ENCODE measurements at places on chromosomes 5 and 9. TPM values are rescaled to one million over a fixed set of nuclear protein-coding genes. Genes with fewer than 3 reads are reported as not detected.
A peak's percentile ranks its signal among the peaks of the same experiment; 100 is the strongest.

DNA sequence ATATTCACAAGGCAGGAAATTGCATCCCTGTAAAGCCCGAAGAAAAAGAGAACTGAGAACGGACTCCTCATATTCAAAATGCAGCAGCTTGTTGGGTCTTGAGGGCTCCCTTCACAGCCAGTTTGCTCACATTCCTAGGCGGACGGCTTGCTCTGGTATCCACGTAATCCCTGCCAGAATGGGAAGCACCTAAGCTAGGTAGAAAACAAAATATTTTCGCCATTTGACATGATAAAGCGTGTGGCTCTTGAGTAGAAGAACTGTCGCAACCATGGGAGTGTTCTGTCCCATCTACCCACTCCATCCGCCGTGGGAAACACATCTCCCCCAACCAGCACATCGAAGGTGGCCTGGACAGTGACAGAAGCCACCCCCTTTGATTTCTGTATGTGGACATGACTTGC is 183.1 kb downstream of the GAS1 start:
- peak; percentile 25 for ATAC-seq

PTGDS gene
- 48.0 TPM for total RNA-seq

TMEM215 gene
- 0.12 TPM for total RNA-seq

GRCh38 chr9:94649100-94649819 is 9.9 kb upstream of the FBP1 start:
- ATAC-seq = peak; percentile 52

DNA sequence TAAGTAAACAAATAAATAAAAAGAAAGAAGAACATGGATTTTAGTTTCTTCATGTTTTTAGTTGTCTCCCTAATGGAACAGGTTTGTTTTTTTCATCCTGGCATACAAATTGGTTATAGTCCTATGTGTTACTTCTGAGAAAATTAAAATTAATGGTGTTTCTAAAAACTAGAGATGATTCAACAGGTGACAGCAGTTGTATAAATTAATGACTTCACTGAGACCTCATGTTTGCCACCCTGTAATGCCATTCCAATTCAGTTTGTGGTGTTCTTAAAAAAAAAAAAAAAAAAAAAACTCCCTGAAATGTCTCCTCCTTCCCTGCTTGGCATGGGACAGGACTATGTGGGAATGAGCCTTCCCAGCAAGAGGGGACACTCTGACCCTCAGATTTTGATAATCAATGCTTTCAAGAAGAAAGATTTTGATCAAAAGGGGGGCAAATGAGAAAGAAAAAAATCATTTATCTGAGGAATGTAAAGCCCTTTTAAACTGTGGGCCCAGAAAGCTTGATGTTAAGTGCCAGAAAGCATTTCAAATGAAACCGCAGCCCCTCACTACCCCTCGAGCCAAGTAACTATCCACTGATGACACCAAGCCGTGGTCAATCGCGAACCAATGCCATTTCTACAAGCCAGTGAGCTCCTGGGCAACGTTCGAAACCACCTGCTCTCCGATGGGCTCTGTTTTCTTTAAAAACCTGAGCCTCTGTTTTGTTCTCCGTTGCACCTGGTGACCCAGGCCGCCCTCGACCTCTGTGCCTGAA is 941 bp downstream of the EXD3 start:
- ATAC-seq = no peak

GRCh38 chr9:134063088-134063570 is 4.7 kb downstream of the BRD3 start:
- ATAC-seq = no peak

SLC36A2 gene
- total RNA-seq = not detected

DNA sequence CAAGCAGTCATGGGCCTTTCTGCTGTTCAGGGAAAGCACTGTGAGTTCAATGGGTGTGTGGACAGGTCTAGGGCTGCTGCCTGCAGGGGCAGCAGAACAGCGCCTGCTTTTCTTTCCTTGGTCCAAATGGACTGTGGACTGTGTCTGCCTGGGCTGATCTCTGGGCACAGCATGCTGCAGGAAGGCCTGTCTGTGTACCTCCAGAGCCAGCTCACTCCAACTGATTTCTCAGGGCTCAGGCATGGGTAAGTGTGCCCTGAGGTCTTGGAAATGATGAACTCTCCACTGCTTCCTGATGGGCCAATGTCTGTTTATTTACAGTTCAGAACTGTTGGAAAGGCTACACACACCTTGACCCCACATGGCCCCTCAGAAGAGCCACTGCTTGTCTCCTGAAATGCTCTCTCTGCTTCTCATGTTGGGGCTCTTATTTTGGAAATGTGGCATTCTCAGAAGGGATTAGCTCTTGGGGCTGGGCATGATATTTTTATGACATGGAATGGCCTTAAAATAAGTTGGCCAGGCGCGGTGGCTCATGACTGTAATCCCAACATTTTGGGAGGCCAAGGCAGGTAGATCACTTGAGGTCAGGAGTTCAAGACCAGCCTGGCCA is 27.0 kb downstream of the SLC22A4 start:
- ATAC-seq = no peak

DNA sequence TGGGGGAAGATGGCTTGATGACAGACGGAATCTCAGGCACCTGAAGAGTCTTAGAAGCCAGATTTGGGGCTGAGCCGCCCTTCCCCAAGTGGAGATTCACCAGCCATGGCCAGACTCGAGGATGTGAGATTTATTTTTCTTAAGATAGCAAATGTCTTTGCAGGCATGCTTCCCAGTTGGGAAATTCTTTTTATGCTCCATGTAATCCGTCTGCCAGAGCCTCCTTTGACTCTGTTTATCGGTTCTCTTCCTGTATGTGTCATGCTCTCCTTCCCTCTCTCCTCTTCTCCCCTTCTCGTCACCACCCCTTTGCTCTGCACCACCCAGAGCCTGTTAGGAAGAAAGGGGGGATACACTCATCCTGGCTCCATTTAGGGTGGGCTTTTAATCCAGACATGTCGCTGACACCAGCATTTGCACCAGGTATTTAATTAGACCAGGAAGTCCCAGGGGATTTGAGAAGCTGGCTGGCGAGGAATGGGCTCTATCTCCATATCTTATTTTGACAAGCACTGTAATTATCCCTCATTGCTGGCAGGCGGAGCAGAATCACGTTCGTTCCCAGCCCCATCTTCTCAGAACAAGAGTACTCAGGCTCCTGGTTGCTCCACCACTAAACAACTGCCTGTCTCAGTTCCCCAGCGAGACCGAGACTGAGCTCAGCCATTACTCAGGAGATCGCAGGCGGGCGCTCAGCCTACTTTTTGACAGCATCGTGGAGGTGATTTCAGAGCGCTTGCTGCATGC is 50.9 kb downstream of the KCNIP1 start:
- peak; percentile 78 for ATAC-seq

DNA sequence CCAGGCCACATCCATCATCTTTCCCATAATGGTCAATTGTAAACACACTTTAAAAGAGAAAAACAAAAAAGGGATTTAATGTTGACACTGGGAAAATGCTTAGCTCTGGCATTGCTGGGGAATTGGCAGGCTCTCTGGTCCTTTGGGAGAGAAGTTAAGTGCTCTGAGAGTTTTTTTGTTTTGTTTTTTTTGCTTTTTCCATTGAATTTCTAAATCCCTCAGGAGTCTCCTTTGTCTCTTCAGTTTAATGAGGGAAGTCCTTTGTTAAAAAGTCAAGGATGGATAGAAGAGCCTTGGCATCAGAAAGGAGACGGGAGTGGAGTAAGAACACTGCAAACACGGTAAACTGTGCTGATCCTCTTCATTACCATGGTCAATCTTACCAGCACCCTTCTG is 7.1 kb upstream of the HAND1 start:
- no peak for ATAC-seq

REEP2 gene
- 20.5 TPM for total RNA-seq

GPR151 gene
- not detected for total RNA-seq

GRCh38 chr5:14750712-14751111 is 86.2 kb downstream of the OTULIN start:
- no peak for ATAC-seq

DNA sequence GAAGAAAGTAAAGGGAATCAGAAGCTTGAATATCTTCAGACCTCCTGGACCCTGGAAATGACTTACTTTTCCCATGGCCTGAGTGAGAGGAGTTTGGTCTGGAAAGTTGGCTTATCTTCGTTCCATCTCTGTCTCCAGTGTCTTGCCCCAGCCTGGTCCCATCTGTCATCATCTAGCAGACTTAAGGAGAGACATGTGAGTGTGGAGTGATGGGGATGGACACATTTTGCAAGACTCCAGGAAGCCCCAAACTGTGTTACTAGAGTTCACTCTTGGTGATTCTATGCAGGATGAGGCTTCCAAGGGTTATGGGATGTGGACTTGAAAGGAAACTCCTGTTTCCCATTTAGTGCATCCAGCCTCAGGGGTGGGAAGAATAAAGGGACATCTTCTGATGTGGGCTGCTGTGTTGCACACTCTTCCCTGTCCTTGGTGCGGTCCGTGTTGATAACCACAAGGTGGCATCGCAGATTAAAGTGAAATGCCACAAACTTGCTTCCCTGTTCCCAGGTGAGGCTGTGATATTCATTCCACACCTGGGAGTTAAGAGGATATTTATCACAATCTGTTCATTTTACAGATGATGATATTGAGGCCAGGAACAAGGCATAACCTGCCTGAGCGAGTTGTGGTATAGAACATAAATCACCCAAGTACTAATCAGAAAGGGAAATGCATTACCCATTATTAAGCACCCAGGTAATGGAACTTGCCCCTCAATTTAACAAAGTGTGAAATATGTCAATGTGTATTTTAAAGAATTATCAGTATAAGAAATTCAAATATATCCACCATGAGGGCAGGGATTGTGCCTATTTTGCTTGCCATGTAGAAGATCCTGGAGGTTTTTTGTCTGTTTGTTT is 269.9 kb upstream of the PAPPA start:
- ATAC-seq = no peak

- ATAC-seq = no peak
These were observed 6.6 kb downstream of the FBXW11 start for GRCh38 chr5:171999877-172000276.

ASS1 gene
- 94.9 TPM for total RNA-seq

ERAP2 gene
- total RNA-seq = 12.0 TPM

GRCh38 chr5:124212934-124213333 is 533.5 kb downstream of the ZNF608 start:
- ATAC-seq = no peak

GRCh38 chr5:5291357-5291756 is 131.1 kb upstream of the ICE1 start:
- ATAC-seq = no peak

DNA sequence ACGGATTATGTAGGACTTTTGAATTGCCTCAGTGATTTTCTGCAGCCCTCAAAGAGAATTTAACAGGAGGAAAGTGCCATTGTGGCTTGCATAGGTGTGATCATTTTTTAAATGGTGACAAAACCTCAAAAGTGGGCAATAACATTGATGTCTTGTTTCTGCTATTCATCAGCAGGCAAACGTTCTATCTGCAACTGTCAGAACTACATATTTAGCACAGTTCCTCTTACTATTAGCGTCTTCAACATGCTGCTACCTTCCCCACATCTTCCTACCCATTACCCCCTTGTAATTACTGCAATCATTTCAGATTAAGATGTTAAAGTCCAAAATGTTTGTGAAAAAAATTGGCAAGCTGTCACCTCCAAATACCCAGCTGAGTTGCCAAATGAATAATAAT is 254.6 kb downstream of the SMARCA2 start:
- ATAC-seq = no peak

SPACA9 gene
- 4.6 TPM for total RNA-seq

DNA sequence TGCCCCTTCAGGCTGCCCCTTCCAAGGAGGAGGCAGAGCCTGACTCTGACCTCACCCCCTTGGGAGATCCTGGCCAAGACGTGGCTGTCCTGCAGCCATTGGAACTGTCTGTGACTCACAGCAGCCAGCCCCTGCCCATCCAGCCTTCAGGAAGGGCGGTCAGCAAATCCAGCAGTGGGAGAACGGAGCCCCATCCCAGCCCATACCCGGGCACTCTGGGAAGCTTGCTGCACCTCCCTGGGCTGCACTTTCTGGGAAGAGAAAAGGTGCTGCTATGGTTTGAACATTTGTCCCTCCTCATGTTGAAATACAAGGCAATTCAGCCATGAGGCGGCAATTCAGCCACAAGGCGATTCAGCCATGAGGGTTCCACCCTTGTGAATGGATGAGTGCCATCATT is 24.4 kb downstream of the CCDC187 start:
- ATAC-seq = no peak

GRCh38 chr9:127170652-127171051 is 48.2 kb upstream of the ANGPTL2 start:
- no peak for ATAC-seq

DNA sequence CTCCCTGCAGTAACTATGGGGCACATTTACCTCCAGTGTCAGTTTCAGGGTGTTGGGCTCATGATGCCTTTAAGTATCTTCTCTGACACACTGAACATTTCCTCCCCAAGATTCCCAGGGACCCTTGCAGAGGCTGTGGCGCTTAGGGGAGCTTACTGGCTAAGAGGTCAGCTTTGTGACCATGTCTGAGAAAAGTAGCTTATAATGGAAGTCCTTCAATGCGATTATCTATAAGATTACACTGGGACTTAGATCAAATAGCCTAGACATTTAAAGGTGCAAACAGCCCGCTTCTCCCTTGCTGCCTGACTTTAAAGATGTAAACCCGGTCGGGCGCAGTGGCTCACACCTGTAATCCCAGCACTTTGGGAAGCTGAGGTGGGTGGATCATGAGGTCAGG is 25.4 kb downstream of the FABP6 start:
- no peak for ATAC-seq

- no peak for ATAC-seq
These were observed 1812.0 kb upstream of the CDH9 start for GRCh38 chr5:28850320-28850921.

DNA sequence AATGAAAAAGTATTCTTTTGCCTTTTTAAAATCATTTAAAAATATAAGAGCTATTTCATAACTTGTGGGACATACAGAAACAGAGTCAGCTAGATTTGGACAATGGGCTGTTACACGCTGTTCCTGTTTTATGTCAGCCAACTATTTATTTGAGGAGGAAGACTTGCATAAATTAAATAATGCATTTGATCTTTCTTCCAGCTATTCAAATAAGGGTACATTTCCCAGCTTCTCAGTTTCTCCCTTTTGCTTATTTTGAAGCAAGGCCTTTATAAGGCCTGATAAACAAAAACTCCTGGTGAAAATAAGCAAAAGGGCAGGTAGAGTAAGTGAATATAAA is 6.5 kb downstream of the STOM start:
- no peak for ATAC-seq

LHX6 gene
- 7.7 TPM for total RNA-seq

DNA sequence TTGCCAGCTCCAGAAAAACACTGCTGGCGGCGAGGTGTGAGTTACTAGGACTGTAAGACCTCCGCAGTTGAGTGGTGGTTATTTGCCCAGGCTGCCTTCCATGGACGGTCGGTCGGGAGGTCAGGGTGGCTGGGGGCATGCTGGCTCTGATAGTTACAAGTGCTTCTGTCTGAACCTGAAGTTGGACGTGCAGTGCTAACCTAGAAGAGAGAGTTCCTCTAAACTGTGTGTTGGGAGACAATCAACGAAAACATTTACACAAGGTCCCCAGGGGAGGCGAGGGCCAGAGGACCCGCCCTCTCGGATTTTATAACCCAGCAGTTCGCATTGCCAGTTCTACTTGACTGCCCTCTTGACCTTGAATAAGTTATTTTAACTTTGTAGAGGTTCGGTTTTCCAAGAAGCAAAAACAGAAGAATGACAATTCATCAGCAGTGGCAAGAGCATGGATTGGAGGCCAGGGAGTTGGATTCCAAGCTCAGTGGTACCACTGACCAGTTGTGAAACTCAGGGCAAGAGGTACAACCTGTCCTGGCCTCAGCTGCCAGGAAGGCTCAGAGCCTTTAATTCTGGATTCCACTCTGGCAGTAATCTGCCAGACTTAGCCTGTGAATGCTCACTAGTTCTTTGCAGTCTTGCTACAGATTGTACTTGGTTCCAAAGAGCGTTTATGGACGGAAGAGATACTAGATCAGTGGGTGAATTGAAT is 28.7 kb upstream of the PDE8B start:
- peak; percentile 26 for ATAC-seq

GRCh38 chr5:855771-856530 is 5.2 kb upstream of the ZDHHC11 start:
- no peak for ATAC-seq

SPINK7 gene
- total RNA-seq = not detected

Data from gastroesophageal sphincter (tissue), 4 donors.